ENCODE measurements at places on chromosomes 5 and 9.

DNA sequence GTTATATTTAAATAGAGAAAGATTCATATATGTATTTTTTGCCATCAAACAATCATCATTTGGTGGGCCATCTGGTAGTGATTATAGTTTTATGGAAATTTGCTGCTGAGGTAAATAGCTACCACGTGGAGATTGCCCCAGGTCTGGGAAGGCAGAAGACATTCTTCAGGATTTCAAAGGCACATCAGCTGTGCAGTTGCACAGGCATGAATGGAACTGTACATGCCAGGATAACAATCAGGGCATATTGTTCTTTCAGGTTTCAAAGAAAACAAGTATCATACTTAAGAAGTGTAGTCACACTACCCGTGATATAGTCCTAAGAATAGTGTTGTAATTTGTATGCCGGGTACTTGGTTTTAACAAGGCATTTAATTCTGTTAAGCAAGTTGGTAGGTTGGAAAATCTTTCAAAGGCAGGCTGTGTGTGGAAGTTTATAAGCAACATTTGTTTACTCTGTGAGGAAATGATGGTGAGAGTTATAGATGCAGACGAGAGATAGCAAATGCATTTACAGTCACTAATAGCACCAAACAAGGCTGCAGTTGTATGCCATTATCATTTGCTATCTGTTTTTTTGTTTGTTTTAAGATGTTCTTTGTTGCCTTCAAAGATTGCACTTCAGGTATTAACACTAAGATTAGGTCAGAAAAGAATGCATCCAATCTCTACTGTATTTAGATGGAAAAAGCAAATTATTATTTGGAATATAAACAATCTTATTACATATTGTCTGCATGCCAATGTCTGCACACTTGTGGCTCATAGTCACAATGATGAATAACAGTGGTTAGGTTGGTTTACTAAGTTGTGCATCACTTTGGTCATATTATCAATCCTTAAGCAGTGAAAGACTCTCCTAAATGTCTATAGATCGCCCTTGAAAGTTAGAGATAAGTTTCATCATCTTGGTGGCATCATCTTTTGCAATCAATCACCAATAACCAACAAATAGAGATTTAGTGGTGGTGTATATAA, 55.3 kb downstream of the RPS23 start:
- peak; percentile 81 for DNase-seq

- no peak for DNase-seq
Measured at GRCh38 chr9:70534471-70534870, 120.0 kb upstream of the KLF9 start.

- peak; percentile 26 for DNase-seq
Measured at GRCh38 chr5:62354028-62354874, 48.2 kb downstream of the KIF2A start.

GRCh38 chr5:56158331-56158960, 74.7 kb downstream of the ANKRD55 start:
- no peak for DNase-seq

DNA sequence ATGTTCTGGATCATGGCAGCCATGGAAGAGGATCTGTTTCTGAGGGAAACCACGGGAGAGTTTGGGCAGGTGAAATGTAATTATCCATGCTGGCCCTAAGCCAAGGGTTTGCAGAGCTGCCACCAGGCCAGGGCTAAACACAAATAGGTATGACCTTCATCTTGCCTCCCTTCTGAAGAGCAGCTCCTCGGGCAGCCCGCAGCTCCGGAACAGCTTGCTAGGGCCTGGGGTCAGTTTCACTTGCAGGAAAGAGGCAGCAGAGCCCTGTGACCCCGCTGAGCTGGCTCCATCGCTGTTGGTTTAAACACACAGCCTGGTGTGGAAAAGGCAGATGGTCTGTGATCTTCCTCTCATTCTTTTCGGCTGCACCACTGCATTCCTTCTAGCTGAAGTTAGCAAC, 141.4 kb downstream of the TMEM38B start:
- no peak for DNase-seq

- DNase-seq = no peak
Measured at GRCh38 chr9:97567894-97568202, 65.3 kb downstream of the TSTD2 start.

DNA sequence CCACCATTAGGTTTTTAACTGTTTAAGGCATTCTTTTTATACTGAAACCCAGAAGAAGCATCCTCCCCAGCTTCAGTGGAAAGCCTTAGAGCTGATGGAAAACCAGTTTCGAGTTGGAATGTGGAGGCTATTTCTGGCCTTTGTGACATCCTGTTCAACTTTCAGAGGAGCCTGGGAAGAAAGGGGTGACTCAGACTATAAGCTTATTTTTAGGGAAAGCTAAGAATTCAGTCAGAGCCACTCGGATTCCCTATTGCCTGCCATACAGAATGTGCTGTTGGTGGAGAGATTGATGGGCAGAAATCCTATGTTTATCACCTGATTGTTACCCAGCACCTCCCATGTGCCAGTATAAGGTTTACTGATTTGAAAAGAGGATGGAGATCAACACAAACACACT, 19.8 kb downstream of the PALM2AKAP2 start:
- DNase-seq = peak; percentile 74

- no peak for DNase-seq
Measured at GRCh38 chr9:35158501-35159280, 3.1 kb upstream of the UNC13B start.

- no peak for DNase-seq
Measured at GRCh38 chr9:112013266-112013665, 116.7 kb downstream of the UGCG start.

DNA sequence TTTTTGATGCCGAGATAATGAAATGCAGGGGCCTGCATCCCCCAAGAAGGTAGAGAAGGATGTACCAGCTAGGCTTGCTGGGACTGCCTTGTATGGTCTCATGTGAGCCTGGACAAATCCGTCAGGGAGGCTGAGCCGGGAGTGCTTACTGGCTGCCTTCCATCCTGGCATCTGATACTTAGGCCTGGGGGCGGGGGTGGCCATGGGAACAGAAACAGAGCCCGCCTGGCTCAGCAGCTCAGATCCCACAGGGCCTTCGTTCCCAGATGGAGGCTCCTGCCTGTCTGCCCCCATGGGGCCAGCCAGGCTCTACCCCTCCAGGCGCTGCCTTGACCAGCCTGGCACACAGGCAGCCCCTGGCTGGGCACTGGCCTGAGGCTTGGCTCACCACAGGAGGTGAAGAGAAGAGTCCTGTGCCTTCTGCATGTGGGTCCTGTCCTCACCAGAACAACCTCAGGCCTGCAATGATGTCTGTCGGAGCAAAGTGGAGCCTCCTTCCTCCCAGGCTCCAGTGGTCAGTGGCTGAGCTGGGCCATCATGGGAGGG, 10.5 kb upstream of the SPATA31E1 start:
- no peak for DNase-seq

DNA sequence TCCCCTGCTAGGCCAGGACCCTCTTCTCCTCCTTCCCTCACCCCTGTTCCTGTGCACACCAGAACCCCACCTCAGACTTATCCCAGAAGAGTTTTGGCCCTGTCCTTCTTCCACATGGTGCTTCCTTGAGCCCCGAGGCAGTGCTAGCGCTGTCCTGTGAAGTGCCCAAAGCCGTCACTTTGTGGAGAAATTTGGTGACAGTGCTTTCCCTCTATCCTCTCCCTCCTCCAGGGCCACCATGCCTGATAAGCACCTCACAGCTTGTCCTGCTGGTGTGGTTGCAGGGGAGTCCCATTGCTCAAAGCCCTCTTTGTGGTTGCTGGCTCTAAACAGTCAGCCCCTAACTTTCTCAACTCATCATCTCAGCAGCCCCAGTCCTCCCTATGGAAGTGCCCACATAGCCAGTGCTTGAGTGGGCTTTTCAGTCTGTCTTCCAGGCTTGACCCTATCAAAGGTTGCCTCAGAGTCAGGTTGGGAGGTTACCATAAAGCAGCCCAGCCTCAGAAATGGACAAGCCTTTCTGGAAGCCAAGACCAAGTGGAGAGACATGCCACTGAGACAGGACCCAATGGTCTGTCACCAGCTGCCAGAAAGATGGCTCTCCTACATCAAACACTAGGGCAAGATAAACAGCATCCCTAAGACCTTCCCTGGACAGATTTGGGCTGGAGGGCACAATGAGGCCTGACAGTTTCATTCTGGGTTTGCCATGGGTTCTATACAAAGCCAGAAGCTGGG, 18.0 kb downstream of the IGIP start:
- no peak for DNase-seq

DNA sequence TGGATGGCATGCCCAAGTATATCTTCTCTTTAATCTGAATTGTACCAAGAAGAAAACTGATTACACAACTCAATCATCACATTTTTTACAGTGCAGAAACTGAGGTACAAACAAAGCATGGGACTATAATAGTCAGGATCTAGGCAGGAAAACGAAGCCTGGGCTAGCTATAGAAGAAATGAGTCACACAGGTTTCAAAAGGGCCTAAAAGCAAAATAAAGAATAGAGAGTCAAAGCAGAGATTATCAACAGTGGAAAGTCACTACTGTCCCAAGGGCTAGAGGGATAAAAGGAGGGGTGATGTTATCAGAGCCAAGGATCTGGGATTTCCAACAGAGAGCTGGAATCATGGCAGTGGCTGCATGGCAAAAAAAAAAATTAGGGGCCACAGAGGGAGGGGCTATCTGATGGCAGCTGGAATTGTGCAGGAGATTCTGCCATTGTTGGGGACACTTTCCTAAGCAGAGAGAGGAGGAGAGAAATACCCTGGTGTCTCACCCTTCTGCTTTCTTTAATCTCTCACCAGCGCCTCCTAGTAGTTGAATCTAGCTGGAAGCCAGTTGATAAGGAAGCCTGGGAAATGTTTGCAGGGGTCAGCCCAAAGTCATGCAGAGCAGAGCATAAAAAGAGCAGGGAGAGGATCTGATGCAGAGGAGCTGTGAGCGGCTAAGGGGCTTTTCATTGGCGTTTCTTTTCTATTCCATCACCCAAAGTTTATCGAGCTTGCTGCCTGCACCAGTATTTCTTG, 343.2 kb downstream of the ACTL7B start:
- DNase-seq = no peak

GRCh38 chr5:34648039-34648839, 7.9 kb upstream of the RAI14 start:
- DNase-seq = no peak

DNA sequence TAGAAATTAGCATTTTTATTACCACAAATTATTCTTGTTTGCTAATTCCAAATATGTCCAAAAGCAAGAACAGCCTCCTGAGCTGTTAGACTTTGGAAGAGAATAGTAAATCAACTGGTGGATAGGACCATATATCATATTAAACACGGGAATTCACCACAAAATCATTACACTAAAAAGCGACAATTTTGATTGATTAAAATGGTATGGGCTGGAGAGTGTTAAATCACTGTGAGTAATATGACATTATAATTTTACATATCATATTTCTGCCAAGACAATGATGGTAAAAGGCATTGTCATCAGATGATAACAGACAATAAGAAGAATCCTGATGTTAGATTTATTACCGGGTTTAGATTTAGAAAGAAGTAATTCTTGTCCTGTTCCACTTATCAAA, 107.2 kb upstream of the ARRDC3 start:
- DNase-seq = no peak

- DNase-seq = no peak
Measured at GRCh38 chr9:93317495-93318094, 133.7 kb downstream of the WNK2 start.

- no peak for DNase-seq
Measured at GRCh38 chr9:137762414-137763061, 115.0 kb upstream of the CACNA1B start.

DNA sequence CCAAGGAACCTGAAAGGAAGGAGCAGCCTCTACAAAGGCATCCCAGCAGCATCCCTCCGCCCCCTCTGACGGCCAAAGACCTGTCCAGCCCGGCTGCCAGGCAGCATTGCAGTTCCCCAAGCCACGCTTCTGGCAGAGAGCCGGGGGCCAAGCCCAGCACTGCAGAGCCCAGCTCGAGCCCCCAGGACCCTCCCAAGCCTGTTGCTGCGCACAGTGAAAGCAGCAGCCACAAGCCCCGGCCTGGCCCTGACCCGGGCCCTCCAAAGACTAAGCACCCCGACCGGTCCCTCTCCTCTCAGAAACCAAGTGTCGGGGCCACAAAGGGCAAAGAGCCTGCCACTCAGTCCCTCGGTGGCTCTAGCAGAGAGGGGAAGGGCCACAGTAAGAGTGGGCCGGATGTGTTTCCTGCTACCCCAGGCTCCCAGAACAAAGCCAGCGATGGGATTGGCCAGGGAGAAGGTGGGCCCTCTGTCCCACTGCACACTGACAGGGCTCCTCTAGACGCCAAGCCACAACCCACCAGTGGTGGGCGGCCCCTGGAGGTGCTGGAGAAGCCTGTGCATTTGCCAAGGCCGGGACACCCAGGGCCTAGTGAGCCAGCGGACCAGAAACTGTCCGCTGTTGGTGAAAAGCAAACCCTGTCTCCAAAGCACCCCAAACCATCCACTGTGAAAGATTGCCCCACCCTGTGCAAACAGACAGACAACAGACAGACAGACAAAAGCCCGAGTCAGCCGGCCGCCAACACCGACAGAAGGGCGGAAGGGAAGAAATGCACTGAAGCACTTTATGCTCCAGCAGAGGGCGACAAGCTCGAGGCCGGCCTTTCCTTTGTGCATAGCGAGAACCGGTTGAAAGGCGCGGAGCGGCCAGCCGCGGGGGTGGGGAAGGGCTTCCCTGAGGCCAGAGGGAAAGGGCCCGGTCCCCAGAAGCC, 30.8 kb downstream of the CD180 start:
- DNase-seq = peak; percentile 79

- DNase-seq = no peak
Measured at GRCh38 chr5:108084105-108084504, 297.8 kb downstream of the FBXL17 start.

- no peak for DNase-seq
Measured at GRCh38 chr9:83646500-83647239, 23.7 kb downstream of the IDNK start.

- DNase-seq = no peak
Measured at GRCh38 chr5:141570655-141571054, 48.1 kb downstream of the DIAPH1 start.

DNA sequence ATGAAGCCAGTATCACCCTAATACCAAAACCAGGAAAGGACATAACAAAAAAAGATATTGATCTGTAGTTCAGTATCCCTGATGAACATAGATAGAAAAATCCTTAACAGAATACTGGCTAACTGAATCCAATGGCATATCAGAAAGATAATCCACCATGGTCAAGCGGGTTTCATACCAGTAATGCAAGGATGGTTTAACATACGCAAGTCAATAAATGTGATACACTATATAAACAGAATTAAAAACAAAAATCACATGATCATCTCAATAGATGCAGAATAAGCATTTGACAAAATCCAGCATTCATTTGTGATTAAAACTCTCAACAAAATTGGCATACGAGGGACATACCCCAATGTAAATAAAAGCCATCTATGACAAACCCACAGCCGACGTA, 110.9 kb downstream of the AOPEP start:
- DNase-seq = no peak

DNA sequence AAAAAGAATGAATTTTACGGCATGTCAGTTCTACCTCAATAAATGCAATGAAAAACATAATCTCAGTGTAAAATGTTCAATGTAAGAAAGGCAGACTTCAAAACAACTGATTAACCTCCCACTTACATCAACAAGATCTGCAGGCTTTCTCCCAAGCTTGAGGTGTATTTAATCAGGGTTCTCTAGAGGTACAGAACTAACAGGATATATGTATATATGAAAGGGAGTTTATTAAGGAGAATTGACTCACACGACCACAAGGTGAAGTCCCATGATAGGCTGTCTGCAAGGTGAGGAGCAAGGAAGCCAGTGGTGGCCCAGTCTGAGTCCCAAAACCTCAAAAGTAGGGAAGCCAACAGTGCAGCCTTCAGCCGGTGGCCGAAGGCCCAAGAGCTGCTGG, 35.9 kb downstream of the MARCHF3 start:
- no peak for DNase-seq

All from foreskin melanocyte (primary cell).